ENCODE measurements at places on chromosomes 16 and 17. TPM values are rescaled to one million over a fixed set of nuclear protein-coding genes. Genes with fewer than 3 reads are reported as not detected.
A peak's percentile ranks its signal among the peaks of the same experiment; 100 is the strongest.

DNA sequence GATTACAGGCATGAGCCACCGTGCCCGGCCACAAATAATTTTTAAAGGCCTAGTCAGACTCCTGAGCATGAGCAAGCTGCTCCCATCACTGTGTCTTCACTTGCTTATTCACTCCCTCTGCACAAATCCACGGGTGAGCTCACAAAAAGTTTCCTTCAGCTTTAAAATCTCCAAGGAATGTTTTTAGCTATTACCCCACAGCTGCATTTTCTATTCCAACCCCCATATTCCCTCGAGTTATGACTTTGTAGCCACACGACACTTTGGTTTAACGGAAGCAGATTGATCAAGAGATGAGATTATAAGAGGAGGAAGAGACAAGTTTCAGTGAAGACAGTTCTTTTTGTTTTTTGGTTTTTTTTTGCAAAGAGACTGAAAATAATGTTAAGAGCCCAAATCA is 49.1 kb upstream of the SLC25A19 start:
- no peak for DNase-seq

DNA sequence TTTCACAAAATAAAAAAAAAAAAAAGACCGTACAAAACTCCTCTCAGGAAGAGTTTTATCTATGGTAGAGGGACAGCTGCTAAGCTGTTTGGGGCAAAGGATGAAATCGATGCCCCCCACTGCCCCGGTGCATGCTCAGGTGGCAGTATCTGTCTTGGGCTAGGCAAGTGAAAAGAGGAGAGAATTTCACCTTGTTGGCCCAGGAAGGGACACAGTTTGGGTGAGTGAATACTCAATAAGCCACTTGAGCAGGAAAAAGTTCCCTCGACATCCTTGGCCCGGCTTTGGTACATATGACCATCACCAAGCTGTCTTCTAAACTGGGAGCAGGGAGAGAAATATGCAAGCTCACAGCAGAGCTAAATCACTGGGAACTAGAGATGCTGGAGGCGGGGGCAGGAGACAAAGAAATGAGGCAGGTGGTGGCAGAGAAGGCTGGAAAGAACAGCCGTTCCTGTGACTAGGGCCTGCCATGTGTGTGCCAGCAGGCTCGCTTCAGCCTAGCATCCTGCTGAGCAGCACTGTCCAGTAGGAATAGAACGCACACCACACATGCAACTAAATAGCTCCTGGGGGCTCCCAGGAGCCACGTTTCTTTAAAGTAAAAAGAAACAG is 8.2 kb upstream of the EIF1 start:
- no peak for DNase-seq

DNA sequence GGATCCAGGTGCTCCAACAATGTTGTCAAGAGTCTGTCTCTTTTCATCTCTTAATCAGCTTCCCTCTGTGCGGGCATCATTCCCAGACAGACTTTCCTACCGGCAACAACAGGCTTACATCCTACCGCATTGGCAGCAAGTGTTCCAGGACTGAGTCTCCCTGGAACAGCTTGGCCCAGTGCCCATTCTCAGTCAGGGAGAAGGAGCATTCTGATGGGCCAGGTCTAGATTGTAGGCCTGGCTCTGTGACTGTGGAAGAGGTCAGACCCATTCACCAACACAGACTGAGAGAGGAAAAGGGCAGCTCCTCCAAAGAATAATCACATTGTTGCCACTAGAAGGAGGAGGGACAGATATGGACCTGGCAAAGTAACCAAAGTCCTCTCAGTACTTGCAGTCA is 68.1 kb upstream of the TMEM132E start:
- DNase-seq, result no peak

DNA sequence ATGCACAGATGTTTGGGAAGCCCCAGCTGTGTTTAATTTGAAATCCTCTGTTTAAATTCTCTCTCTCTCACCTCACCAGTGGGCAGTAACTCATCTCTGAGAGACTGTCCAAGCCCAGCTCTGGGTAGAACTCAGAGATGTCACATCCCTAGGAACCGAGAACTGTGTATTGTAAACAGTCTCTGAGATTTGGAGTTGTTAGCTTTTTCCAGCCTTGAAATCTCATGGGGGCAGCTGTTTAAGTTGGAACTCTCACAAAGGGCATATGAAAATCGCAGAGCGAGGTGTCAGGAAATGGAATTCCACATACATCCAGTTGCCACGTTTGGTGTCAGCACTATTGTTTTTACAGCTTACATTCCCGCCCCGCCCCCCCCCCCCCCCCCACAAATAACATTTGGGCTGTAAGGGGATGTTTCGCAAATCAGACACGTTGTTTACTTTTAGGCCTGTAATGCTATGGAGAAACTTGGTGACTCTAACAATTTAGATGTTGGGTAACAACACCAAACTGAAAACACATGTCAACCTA is 34.3 kb downstream of the VPS35L start:
- no peak for DNase-seq

DNA sequence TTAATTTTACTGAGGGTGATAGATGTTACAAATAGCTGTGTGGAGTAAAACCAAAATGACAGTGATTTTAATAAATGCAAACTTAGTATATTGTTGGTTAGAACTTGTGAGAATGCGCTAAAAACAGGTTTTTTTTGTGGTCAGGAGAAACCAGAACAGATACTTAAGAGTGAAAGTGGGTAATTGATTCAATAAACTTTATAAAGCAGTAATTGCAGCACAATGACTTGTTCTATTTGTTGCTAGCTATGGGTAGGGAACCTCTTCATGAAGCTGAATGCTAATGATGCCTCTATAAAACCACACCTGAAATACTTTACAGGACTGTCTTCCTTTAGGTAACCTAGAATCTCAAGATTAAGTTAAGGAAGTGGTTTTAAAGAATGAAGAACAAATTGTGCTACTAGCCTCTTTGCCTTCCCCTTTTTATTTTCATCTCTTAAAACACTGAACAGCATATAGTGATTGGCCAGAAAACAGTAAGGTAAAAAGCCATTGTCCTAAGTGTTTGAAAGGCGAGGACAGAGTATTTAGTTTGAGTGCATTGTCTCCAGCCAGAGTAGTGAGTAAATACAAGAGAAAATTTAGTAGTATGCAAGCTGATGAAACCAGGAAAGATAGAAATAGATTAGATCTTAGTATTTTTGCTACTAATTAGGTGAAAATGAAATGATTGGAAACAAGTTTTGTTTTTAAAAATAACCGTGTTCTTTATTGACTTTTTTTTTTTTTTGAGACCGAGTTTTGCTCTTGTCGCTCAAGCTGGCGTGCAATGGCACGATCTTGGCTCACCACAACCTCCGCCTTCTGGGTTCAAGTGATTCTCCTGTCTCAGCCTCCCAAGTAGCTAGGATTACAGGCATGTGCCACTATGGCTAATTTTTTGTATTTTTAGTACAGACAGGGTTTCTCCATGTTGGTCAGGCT is 6.0 kb downstream of the GGNBP2 start:
- no peak for DNase-seq

GRCh38 chr17:47218896-47219430 is 9.8 kb downstream of the MYL4 start:
- no peak for DNase-seq

- DNase-seq, result no peak
These were observed 174.1 kb downstream of the ZFHX3 start for GRCh38 chr16:72873853-72874252.

DNA sequence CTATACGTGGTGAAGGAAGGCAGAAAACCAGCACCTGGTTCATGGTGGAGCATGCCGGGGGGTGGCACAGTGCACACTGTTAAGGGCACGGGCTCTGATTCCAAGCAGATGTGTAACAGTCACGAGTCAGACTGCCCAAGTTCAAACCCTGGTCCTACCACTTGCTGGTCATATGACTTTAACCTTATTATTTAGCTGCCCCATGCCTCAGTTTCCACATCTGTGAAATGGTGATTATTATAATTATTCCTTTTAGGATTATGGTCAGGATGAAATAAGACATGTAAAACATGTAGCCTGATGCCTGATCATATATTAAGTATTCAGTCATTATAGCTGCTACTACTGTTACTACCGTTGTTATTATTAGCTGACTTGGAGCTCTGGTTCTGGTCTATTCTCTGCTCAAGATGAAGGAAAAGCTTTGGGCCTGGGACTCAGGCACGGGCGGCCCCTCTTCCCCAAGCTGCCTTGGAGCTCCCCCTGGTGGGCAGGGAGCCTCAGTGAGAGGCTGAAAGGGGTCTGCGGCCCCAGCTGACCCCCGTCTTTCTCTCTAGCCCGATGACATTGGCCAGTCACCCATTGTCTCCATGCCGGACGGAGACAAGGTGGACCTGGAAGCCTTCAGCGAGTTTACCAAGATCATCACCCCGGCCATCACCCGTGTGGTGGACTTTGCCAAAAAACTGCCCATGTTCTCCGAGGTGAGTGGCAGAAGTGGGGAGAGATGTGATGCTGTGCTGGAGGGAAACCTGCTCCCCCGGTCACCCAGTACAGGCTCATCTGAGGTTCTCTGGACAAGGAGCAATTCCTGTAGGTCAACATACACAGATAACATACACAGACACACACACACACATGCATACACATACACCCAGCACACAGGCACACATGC is 14.0 kb downstream of the NR1D1 start:
- peak; percentile 89 for DNase-seq

DNA sequence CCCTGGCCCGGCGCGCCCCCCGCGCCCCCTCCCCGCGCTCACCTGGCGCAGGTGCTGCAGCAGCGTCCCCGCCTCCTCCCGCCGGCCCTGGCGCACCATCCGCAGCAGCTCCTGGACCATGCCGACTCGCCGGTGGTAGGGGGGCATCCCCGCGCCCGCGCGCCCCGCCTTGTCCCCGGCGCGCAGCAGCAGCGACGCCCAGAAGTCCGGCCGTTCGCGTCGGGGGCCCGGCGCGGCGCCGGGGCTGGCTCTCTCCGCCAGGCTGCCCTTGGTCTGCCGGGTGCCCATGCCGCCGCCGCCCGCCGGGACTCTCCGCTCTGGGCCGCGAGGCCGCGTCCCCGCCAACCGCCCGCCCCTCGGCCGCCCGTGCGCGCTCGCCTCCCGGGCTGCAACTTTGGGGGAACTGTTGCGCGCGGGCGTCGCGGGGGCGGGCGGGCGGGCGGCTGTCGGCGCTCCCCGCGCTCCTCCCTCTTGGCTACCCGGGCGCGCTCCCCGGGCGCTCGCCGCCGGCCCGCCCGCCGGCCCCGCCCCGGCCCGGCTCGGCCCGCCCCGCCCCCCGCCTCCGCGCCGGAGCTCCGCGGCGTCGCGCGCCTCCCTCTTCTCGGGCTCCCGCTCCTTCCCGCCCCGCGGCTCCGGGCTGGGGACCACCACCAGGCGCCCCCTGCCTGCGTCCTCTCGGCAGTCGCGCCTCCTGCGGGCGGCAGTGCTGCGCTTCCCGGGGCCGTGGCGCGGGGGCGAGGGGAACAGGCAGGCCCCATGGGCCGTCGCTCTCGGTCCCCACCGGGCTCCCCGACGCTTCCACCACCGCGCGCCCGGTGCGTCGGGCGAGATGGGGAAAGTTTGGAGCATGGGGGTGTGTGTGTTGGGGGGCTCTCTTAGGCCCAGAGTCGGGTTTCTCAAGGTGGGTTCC is at the start of gene LRRC75A:
LRRC75A (minus strand) TSS at position 491 of the 910 bp plus-strand sequence; CDS start at position 288, 203 bp downstream.
- DNase-seq, result no peak

DNA sequence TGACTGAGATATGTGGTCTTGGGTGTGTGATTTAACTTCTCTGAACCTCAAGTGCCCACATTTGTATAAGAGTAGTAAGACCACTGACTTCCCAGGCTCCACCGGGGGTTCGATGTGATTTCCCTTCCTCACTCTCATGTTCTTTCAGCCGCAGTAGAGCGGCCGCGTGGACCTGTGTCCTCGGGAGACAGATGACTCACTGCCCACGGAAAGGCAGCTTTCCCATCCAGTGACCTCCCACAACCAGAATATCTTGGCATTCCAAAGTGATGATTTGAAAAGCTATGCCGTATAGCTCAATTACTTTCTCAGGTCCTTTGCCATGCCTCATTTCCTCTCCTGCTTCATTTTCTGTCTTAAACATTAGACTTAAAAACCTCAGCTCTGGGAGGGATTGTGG is 73.6 kb downstream of the IL21R start:
- DNase-seq, result no peak

GRCh38 chr17:37818689-37819088 is 73.8 kb upstream of the HNF1B start:
- DNase-seq, result no peak

GRCh38 chr17:76720941-76721340 is 5.5 kb downstream of the JMJD6 start:
- DNase-seq, result no peak

DNA sequence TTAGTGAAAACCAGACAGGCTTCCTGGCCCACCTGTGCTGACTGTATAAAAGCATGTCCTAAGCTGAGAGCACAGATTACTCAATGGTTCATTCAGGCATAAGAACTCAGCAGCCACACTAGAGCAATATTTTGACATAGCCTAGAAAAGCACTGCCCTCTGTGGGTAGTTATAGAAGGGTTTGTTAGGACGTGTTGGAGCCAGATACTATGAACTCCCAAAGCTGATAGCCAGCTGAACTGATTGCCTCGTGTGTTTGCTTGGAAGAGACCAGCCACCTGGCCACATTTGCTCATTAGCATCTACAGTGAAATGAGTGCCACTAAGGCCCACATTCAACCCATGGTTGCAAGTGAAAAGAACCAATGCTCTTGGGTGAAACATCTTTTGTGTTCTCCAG is 30.8 kb upstream of the ABCA5 start:
- DNase-seq, result no peak

GRCh38 chr16:11188801-11189740 is 66.9 kb downstream of the SOCS1 start:
- DNase-seq, result no peak

DNA sequence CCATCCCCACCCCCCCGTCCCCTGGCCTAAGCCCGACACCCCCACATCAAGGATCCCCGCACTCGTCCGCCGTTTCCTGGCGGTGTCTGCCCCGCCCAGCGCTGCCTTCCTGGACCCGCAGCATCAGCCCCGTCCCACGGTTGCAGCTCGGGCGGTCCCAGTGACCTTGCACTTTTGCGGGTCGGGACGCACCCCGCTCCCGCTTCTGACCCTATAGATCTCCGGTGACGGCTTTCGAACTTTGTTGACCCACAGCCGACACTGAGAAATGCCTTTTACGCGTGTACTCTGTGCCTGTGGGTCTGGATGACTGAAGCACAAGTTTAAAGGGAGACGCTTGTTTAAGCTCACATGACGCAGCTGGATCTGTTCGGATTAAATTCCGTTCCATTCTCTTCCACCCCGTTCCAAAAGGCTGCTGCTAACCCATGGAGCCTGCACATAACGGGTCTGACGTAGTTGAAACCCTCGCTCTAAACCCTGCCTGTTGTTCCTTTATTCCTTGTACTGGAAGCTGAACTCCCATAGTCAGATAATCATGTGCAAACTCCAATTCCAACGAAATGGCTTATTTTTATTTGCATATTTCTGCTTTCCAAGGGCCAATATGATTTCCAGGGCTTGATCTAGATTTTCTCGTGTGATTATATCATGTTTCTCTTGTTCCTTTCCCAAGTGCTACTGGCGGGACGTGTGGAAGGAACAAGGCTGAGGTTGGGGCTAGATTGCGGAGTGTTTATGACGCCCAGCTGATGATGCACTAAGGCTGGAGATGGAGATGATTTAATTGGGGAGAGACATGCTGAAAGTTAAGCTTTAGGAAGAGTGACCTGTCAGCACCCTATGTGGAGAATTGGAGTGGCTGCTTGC is 834 bp downstream of the FLYWCH1 start:
- DNase-seq, result no peak

The ITGB4 gene
- 524 TPM for total RNA-seq

The CD79B gene
- not detected for total RNA-seq

The CA4 gene
- total RNA-seq, result not detected

The MIS12 gene
- 21.3 TPM for total RNA-seq

The STX1B gene
- total RNA-seq, result 1.8 TPM

The DPEP2 gene
- total RNA-seq, result not detected

The MEOX1 gene
- not detected for total RNA-seq

The KCNH4 gene
- total RNA-seq, result not detected

The VAT1L gene
- total RNA-seq, result not detected

The TBC1D3B gene
- total RNA-seq, result 11.7 TPM
